Dermis blood vessel endothelial cell (primary cell): ENCODE measurements at places on chromosomes 5 and 9. TPM values are rescaled to one million over a fixed set of nuclear protein-coding genes. Genes with fewer than 3 reads are reported as not detected.

DNA sequence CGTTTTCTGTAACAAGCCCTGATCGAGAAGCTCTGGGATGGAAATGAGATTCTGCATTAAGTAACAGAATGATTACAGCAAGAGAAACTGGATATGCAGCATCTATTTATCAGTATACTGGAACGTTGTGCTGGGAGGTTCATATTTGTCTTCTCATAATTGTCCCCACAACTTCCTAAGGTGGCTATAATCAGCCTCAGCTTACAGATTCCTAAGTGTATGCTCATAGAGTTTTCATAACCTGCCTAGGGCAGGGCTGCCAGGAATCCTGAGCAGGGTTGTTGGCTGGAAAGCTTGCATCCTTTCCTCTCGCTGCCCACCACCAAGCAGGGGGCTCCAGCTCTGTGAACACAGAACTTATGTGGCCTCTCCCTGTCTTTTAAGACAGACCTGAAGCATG is 70.2 kb downstream of the FNBP1 start:
- no peak for DNase-seq

DNA sequence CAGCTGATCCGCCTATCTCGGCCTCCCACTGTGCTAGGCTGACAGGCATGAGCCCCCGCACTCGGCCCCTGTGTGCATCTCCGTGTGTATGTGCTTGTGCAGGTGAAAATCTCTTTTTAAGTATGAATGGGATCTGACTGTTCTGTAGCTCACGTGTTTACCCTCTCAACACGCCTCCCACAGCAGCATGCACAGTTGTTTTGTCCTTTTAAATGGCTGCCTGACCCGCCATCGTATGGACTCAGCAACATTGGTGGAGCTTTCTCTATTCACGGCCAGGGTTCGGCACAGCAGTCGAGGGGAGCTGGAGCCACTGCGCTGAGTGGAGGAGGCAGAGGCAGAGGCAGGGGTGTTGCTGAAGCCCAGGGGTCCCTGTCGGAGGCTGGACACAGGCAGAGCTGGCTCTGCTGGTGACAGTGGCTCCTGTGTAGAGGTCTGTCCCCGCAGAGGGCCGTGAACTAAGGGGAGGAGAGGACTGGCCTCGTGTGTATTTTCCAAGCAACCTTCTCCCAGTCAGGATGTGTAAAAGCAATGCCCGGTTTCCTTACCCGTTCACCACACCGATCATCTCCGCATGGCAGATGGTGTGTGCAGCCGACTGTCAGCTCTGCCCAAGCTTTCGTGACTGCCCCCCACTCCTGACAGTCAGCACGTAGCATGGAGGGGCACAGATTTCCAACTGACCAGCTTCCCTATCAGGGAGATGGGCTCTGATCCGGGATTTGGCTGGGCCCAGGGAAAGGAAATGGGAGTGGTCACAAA is 37.3 kb downstream of the MRPL36 start:
- no peak for DNase-seq

DNA sequence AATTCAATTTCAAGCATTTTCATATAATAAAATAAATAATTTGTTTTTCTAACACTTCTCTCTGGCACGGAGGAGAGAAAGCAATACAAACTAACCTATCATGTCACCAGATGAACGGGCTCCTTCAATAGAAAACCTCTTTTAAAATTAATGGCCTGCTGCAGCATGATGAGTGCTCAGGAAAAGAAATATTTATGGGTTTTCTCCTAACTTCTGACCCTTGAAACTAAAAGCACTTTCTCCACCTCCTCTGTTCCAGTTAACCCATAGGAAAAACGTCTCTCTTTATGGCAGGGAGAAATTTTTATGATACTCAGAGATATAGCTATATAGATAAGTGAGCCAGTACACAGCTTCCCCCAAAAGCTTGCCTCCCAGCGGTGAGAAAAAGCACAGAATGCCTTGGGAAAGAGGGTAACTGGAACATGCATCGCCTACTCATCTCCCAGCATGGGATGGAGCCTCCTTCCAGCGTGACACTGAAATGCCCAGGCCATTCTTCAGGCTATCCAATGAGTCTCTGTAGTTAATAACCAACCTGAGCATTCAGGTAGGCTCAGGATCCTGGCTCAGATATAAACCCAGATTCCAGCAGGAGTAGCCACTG is 963.0 kb upstream of the DMAC1 start:
- no peak for DNase-seq

GRCh38 chr5:135883441-135883840 is 12.2 kb downstream of the IL9 start:
- DNase-seq, result no peak

GRCh38 chr5:133839721-133840120 is 128.7 kb downstream of the C5orf15 start:
- DNase-seq, result no peak

DNA sequence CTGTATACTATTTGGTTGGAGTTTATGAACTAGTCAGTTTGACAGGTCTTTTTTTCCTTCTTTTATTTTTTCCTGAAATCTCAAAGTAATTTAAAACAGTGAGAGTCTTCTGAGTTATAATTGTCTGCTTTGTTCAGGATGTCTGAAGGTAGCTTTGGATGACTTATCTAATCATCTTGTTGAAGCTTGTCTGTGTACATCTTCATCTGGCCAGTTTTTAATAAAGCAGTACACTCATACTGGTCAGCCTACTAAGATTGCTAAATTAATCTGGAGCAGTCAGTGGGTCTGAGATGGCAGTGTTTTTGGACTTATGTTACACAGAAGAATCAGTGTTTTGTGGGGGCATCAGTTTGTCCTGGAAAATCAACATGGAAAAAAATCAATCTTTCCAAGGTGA is 482.4 kb downstream of the CDH10 start:
- DNase-seq, result no peak

GRCh38 chr9:131289301-131290035 is at the start of gene PLPP7:
TSS of gene PLPP7 (plus strand) at chr9:131289723. CDS start at chr9:131289998, 275 bp downstream.
- peak; percentile 68 for DNase-seq

DNA sequence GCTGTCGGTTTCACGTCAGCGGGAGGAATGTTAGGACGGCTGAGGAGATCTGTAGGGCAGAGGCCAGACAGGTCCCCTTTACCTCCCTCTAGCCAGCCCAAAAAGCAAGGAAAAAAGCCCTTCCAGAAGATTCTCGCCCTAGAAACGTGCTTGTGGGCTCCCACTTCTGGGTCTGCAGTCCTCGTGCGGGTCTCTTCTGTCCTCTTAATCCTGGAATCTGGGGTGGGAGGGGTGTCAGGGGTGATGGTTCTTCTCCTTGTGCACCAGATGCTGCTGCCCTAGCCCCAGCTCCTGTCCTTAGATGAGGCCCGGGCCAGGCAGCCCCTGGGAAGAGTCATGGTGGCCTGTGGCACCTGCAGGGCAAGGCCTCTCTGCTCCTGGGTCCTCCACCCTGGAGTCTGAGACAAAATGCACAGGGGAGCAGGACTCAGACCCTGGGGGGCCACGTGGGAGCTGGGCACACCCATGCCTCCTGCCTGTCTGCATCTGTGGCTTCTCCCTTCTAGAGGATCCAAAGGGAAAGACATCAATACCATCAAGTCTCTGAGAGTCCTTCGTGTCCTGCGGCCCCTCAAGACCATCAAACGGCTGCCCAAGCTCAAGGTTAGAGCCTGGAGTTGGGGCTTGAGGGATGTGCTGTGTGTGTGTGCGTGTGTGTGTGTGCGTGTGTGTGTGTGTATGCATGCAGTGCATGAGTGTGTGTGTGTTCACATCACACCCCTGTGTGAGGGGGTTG is 174.2 kb downstream of the CACNA1B start:
- no peak for DNase-seq

DNA sequence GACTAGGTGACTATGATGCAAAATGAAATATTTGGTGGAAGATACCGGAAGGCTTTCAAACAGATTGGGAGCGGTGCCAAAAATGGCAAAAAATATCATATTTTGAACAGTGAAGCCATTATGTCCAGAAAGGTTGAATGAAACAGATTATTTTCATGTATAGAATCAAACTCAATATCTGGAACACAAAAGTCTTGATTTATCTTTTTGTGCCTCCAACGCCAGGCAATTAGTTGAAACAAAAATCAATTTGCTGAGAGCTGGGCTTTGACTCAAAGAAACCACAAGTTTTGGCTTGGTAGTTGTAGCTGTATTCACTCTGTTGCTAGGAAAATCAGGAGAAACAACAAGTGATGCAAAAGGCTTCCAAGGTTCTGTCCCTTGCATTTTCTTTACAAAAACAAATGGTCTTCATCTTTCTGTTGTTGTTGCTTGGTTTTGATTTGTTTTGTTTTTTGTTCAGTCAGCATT is 421.7 kb upstream of the TYRP1 start:
- DNase-seq, result no peak

DNA sequence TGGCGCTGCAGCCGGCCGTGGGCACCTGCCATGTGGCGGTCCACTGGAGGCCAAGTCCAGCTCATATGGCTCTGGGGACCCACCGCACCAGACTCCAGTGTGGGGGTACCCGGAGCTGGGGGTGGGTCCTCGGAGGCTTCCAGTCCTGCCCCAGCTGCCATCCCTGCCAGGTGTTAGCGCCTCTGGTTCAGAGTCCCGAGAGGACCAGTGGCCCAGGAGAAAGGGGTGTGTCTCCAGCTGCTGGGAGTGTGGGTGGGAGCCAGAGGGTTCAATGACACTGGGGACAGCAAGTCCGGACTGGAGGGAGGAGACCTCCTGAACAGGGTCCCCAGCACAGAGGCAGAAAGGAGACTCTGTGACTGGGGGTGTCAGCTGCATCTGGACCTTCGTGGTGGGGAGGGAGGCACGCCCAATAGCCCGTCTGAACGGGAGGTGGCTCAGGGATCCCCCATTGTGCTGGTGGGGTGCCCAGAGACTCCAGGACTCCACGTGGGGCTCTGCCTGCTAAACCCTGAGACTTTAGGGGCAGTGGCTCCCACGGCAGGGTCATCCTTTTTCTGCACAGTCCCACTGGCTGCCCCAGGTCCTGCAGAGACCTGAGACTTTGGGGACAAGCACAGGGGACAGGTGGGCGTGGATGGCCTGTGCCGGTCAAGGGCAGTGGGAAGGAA is 2.4 kb upstream of the AHRR start:
- DNase-seq, result no peak

DNA sequence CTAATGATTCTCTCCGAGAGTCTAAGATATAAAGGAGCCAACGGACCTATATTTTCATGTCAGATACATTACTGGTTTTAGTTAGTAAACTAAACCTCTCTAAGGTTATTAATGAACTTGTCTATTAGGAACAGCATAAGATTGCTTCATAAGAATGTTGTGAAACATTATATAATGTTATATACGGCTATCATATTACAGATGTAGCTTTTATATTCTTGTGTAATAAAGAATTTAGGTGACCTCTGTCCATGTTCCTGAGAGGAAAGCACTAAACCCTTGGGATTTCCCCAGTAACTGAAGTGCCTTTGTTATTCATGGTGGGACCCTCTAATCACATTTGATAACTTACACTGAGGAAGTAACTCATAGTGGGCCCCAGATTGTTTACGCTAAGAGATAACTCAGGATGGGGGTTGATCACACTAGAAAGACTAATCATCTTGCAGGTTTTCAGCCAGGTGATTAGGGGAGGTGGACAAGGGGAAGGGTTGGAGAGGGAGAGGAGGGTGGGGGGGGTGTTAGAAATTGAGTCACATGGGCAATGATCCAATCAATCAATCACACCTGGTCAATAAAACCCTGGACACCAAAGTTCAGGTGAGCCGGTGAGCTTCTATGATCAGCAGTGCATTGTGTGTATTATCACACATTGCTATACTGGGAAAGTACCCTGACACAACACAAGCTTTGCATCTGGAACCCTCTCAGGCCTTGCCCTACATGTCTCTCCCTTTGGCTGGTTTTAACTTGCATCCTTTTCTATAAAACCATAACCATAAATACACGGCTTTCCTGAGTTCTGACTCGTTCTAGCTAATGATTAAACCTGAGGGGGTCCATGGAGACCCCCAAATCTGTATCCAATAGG is 25.8 kb downstream of the ECPAS start:
- no peak for DNase-seq

Gene ADAMTS19
- total RNA-seq, result not detected in 2 replicates

Gene AIF1L
- total RNA-seq, result 15.3 and 26.4 TPM in 2 replicates

Gene BAAT
- total RNA-seq, result not detected in 2 replicates

Gene ABITRAM
- total RNA-seq, result 3.1 and 5.4 TPM in 2 replicates

Gene CDH9
- not detected in 2 replicates for total RNA-seq
